ENCODE measurements at places on chromosomes 3 and 15.

- no peak for DNase-seq
Measured at GRCh38 chr3:36166477-36166876, 213.8 kb upstream of the STAC start.

DNA sequence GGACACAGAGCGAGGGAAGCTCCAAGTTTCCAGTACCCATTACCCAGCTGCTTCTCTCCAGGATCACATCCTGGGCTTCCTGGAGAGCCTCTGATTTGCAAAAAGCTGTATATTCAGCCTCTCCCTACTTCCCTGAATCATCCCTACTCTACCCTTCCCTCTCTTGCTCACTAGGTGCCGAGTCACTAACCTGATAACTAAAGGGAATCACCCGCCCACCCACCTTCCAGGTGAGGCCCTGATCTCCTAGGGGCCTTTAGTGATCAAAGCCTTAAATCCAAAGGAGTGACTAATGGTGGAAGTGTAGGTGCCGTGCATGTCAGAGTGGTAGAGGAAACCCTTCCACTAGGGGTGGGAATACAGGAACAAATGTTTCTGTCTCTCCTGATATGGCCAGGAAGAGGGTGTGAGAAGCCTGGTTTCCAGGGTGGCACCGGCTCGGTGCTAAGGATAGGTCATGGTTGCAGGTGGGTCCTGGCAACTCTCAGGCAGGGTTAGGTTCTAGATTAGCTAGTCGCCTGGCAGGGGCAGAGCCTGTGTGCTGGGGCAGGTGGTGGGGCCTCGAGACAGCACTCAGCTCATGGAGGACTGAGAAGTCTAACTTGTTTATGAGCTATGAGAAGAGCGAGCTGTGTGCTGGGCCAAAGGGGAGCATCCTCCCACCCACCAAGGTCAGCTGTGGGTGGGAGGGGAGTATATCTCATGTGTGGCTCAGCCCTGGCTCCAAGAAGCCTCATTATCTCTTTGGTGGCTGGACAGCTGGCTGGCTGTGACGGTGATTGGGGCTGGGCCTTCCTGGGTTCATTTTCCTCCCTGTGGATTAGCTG, 10.1 kb downstream of the SEMA7A start:
- peak; percentile 31 for DNase-seq

DNA sequence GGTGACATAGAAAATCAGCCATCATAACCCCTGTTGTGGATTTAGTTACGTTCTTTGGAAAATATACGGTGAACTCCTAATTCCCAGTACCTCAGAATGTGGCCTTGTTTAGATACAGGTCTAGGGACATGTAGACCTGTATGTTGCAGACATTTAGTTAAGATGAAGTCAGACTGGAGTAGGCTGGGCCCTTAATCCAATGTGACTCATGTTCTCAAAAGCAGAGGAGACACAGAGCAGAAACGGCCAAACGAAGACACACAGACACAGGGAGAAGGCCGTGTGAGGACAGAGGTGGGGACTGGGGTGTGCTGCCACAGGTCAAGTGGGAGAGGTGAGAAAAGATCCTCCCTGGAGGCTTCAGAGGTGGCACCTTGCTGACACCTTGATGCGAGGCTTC, 119.0 kb upstream of the PROK2 start:
- no peak for DNase-seq

- no peak for DNase-seq
Measured at GRCh38 chr3:133891662-133892378, 3.9 kb downstream of the RAB6B start.

DNA sequence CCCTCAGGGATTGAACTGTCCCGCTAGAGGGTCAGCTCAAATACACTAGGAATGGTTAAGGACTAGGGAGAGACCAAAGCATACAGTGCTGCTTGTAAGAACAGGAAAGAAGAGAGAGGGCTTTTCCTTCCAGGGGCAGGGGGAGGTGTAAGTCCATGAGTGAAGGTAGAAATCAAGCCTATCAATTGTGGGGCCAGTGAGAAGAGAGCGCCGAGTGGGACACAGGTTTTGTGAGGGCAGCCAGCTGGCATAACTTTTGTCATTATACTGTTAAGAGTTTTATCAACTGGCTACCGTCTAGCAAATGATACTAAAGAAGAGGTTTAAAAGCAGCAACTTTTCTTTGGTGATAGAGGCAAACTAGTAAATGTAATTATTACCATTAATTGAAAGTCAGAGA, 45.0 kb downstream of the LMCD1 start:
- DNase-seq: no peak

- DNase-seq: no peak
Measured at GRCh38 chr3:42055291-42055690, 35.9 kb upstream of the TRAK1 start.

GRCh38 chr3:54875596-54876268, 52.1 kb downstream of the LRTM1 start:
- DNase-seq: no peak

- DNase-seq: no peak
Measured at GRCh38 chr3:157242836-157243235, 82.9 kb upstream of the CCNL1 start.

DNA sequence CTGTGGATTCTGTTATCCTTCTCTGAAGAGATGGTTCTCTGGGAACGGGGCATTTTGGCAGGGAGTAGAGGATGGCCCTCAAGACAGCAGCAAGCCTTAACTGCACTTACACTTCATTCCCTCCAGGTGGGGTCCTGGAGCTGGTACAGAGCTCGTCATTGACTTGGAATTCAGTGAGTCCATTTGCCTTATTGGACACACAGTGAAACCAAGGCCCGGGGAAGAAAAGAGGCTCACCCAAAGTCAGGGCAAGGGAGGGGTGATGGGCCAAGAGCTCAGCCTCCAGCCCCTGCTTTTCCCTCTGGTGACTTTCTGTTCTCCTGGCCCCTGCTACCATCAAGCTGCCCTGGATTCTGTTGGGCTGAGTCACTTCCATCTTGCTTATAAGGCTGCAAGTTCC, 125.6 kb downstream of the ETFA start:
- no peak for DNase-seq

DNA sequence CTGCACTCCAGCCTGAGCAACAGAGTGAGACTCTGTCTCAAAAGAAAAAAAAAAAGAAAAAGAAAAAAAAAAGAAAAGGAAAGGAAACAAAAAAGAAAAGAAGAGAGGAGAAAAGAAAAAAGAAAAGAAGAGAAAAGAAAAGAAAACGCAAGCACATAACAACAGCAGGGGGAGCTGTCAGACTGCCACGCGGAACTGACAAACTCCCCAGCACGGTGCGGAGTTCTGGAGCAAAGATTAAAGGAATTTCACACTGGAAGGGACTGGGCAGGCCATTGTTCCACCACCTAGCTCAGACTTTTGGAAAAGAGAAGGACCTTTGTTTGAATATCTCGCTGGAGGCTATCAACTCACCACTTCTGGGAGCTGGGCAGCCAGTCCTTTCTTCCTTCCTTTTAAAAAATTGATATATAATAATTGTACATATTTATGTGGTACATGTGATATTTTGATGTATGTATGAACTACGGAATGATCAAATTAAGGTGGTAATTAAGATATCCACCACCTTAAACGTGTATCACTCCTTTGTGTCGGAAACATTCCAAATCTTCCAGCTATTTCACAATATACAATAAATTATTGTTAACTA, 40.5 kb downstream of the DPPA2 start:
- peak; percentile 2 for DNase-seq

- no peak for DNase-seq
Measured at GRCh38 chr3:62159709-62160092, 213.6 kb downstream of the FEZF2 start.

DNA sequence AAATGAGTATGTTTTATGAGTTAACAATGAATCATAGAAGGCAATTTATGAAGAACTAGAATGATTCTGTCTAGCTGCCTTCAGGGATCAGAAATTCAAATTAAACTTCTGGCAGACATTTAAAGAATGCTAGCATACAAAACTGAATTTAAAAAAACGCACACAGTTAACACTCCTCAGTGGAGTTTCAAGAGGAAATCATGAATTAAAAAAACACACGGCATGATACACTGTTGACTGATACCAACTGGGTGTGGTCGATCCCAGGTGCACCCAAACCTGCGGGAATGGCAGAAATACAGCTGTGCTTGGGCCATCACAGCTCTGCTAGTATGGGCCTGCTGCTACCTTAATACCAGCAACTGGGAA, 526.0 kb downstream of the FOXP1 start:
- no peak for DNase-seq

- DNase-seq: no peak
Measured at GRCh38 chr15:26945046-26945445, 25.9 kb upstream of the GABRG3 start.

GRCh38 chr15:57784081-57784511, 77.6 kb downstream of the POLR2M start:
- no peak for DNase-seq

- no peak for DNase-seq
Measured at GRCh38 chr15:77352887-77353286, 67.0 kb downstream of the PEAK1 start.

GRCh38 chr3:194586836-194587235, 46.4 kb downstream of the TMEM44 start:
- DNase-seq: no peak

DNA sequence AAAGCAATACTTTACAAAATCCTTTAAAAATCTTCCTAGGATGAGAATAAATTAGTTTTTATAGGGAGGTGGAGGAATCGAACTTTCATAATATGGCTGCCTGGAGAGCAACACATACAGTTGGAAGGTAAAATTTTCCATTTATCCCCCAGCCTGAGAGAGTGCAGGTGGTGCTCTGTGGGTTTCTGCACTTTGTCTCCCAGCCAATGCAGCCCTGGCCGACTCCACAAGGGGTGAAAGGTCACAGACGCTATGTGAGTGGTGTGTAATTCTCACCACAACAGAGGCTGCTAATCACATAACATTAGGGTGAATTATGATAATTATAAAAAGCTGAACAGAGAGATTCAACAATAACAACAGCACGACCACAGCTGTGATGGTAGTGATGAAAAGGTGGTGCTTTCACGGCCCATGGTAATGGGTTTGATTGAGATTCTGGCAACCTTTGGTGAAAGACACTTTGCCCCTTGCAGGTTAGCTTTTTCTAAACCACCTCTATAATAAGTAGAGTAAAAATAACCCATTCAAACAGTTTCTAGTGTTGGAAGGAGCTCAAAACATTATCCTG, 30.1 kb upstream of the NANOGP8 start:
- no peak for DNase-seq

- no peak for DNase-seq
Measured at GRCh38 chr3:87488765-87489164, 212.4 kb upstream of the POU1F1 start.

Data from anterior cingulate cortex (tissue), 58 donors.